ENCODE measurements at places on chromosomes 2 and 18.

GRCh38 chr2:44560352-44560751, 198.6 kb downstream of the CAMKMT start:
- DNase-seq: no peak

DNA sequence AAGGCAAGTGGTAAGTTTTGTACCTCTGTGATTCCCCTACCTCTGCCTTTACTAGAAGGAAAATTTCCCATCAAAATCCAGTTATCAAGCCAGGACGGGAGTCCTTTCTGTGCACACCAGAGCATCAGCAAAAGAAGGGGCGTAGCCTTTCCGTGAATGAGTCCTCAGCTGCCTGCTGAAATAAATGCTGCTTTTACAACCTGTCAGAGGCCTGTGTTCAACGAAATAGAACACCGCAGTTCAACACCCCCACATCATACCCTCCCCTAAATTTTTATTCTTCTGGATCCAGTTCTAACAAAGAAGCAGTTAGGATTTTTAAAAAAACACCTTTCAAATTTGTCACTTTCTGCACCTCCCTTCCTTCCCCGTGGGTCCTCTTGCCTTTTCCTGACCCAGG, 135.8 kb downstream of the SETBP1 start:
- no peak for DNase-seq

GRCh38 chr2:79734518-79734917, 221.7 kb downstream of the CTNNA2 start:
- no peak for DNase-seq

DNA sequence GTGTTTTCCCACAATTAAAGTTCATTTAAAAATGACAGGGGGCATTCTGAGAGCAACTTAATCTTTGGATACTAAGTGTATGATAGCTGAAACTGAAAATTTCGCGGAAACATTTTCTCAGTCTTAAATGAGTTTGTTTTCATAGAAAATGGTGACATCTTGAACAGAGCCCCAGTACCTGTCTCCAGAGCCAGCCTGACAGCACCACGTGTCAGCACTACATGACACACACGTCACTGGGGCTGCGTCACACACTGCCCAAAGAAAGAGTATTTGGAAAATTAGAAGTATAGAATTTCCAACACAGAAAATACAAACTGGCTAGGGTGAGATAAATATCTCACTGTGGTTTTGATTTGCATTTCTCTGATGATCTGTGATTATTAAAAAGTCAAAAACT, 50.8 kb downstream of the CMPK2 start:
- no peak for DNase-seq

GRCh38 chr2:44267796-44268648, 7.3 kb upstream of the SLC3A1 start:
- no peak for DNase-seq

- DNase-seq: peak; percentile 70
These were observed 168.0 kb downstream of the LPIN1 start for GRCh38 chr2:11914455-11914854.

GRCh38 chr2:72980535-72981217, 63.4 kb downstream of the EMX1 start:
- DNase-seq: no peak

DNA sequence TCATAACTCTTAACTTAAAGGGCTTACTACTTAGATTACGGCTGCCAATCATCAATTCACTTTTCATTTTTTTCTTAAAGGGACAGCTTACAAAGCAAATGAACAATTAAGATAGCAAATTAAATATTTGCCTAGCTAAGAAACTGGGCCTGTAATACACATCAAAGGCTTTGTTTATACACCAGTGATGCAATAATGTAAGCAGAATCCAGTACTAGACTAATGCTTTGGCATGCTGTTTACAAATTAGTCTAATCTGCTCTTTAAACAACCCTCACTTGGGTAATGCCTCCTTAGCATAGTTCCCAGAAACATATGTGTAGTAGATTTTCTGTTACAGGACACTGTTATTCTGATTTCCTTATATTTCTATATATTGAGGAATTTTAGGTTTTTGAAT, 105.8 kb downstream of the ARHGAP28 start:
- DNase-seq: no peak

- DNase-seq: no peak
These were observed 66.5 kb downstream of the CLHC1 start for GRCh38 chr2:55165626-55166025.

DNA sequence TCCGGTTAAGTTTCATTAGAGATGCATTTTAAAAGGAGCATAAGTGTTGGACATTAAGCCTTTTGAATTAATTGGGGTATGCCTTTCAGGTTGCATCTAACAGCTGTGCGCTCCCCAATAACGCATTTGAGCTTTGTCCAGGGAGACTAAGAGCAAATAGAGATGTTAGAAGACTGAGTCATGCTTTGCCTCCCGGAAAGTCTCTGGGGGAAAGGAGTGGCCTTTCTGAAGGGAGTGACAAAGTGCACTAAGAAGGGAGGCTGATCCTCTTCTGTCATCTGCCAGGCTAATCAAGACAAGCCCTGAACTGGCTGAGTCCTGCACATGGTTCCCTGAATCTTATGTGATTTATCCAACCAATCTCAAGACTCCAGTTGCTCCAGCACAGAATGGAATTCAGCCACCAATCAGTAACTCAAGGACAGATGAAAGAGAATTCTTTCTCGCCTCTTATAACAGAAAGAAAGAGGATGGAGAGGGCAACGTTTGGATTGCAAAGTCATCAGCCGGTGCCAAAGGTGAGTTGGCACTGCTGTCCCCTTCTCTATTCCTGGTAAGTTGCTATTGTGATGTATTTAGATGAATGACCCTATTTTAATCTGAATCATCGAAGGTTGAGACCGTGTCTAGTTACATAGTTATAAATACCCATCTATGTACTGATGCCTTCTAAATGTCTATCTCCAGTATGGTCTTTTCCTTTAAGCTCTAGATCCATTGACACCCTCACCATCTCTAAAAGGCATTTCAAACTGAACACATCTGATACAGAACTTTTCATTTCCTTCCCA, 12.1 kb downstream of the TTL start:
- DNase-seq: no peak

DNA sequence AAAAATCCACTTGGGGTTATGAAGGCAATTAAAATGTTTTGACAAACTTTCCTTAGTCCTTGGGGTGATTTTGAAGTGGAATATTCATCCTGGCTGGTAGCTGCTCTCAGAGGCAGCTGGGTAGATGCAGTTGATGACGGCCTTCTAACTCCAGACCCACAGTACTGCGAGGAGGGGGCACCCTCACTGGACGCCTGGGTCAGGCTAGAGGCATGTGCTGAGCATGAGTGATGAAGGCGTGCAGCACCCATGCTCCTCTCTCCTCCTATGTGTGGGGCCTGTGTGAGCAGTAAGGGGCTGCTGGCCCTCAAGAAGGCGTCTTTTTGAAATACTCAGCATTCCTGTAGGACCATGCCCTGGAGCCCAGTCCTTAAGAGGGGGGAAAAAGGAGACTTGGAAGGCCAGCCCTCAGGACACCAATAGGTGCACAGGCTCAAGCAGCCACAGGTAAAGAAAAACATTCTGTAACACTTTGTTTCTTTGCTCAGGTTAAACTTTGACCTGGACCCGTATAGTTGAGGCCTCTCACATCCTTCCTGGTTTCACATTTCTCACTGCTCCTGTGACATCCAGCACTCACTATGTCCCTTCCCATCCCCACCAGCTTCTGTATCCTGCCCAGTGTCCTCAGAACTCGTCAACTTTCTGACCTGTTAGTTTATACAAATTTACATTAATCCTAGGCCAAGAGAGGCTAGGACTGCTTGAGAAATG, 64.4 kb downstream of the CD8B2 start:
- DNase-seq: no peak

DNA sequence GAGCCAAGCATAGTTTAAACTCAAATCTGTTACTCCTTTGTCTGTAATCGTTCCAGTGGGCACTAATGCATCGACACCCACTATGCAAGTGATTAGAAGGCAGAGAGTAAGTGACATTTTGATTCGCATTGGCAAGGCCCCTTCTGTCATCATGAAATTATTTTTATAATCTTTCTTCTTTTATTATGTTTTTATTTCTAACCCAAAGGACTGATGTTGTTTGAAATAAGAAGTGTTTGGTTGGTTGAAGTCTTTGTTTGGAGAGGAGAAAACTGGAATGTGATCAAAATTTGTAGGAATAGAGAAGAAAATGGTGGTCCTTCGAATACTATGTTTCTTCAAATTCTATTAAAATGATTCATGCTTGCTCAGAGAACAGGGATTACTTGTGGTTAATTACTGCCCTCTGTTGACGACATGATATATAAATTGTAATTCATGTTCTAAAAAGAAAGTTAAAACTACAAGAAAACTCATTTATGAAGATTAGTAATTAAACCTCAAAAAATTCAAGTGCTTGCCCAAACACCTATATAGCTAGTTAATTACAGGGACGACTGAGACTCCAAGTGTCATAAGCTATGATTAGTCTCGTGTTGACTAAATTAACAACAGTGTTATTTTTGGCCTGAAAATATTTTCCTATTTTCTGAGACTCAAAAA, 26.4 kb upstream of the TFPI start:
- no peak for DNase-seq

GRCh38 chr2:233100192-233100998, 40.3 kb downstream of the INPP5D start:
- DNase-seq: no peak

DNA sequence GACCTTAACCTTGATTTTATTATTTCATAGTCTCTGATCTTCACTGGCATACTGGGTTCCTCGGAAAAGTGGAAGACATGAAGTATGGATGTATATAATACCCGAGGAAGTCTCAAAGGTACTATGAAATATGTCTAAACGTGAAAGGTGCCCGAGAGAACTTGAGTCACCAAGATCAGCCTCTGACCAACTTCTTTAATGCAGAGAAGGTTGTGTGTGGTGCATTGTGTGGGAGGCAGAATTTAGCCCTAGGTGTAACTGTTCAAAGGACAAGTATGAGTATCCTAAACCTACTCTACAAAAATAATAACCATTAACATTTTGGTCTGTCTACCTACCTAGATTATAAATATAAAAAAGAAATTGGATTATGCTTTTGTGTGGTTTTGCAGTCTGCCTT, 36.1 kb downstream of the OSBPL6 start:
- no peak for DNase-seq

DNA sequence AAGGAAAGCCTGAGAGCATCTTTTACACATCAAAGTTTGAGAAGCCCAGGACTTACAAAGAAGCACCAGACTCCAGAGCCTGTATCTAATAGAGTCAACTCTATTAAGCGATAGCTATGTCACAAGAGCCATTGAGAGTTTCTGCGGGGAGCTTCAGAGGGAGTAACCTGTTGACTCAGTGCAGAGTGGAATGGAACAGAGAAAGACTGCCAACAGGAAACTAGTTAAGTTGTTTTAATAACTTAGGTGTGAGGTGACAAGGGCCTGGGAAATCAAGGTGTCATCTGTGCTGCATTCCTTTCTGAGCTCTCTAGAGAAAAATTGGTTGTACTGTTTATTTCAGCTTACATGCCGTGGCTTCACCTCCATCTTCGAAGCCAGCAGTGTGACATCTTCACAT, 513.8 kb upstream of the POU3F3 start:
- no peak for DNase-seq

- no peak for DNase-seq
These were observed 325.6 kb downstream of the NR4A2 start for GRCh38 chr2:156006721-156007618.

- no peak for DNase-seq
These were observed 57.9 kb downstream of the INO80D start for GRCh38 chr2:206028101-206028500.

DNA sequence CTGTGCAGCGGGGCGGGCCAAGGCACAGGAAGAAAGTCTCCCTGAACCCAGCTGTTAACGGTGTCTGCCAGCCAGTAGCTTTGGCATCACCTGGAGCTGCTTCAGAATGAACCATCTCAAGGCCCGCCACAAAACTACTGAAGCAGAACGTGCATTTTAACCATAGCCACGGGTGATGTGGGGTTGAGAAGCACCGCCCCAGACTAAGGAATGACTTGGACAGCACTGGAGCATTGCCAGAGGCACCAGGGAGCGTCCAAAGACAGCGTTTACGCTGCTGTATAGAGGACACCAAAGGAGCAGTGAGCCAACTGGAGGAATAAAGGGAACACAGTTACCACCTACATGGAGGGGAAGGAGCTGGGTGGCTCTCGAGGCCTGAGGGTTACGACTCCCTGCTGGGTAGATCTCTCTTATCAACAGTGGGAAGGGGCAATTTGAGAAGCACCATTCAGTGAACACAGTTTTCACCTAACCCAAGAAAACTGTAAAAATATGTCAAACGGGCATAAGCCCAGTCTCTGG, 28.4 kb upstream of the LONRF2 start:
- DNase-seq: no peak

DNA sequence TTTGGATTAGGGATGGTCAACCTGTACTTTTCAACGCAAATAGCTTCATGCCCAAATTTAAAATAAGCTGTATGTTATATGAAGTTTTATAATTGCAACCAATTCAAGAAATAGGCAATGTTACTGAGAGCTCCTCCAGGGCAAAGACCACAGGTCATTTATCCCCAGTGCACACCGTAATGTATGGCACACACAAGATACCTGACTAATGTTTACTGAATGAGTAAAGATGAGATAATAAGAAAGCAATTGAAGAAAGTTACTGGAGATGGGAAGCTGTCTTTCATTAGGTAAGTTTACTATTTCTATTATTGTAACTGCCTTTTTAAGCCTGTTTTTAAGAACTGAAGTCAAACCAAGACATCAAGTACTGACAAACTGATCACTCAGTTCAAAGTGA, 184.5 kb upstream of the VRK2 start:
- no peak for DNase-seq

DNA sequence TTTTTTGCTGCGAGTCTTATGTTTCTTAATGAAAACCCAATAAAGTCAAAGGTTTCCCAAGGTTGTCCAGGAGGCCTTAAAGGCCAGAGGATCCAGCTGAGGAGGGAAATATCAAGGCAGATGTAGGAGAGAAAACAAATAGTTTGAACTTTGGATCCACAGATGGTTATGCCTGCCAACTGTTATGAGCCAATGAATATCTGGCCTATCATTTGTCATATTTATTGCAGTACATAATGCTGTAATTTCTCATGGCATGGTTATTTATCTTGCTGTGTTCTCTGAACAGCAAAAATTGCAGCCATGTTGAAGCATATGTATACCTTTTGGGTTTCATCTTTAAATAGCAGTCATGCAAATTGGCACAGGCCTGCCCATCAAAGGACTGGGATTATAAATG, 38.2 kb upstream of the CAVIN2 start:
- DNase-seq: no peak

DNA sequence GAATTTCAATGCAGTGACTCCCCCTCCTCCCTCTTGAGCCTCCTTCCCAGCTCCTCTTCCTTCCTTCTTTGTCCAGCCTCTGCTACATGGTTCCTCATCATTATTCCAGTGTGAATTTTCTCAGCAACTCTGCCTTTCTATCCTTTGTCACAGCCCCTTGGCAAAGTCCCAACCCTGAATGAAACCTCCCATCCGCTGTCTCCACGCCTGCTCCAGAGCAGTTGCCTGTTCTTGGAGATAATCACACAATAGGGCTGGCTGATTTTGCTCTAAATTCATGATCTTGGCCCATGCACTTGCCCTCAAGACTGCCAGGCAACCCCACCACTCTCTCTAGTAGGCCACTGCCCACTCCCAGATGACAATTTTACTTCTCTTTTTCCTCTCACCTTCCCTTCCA, 61.4 kb downstream of the BCL2L11 start:
- DNase-seq: no peak

- DNase-seq: no peak
These were observed 401.9 kb downstream of the LRP1B start for GRCh38 chr2:141728886-141729285.
